CD4-positive, alpha-beta T cell treated with Interleukin-4 for 4 hours (primary cell): ENCODE measurements at places on chromosomes 1 and 21.

GRCh38 chr1:58850636-58851035 is 66.8 kb upstream of the JUN start:
- no peak for DNase-seq

GRCh38 chr1:84876353-84876752 is 16.7 kb downstream of the LPAR3 start:
- DNase-seq, result peak; percentile 29

DNA sequence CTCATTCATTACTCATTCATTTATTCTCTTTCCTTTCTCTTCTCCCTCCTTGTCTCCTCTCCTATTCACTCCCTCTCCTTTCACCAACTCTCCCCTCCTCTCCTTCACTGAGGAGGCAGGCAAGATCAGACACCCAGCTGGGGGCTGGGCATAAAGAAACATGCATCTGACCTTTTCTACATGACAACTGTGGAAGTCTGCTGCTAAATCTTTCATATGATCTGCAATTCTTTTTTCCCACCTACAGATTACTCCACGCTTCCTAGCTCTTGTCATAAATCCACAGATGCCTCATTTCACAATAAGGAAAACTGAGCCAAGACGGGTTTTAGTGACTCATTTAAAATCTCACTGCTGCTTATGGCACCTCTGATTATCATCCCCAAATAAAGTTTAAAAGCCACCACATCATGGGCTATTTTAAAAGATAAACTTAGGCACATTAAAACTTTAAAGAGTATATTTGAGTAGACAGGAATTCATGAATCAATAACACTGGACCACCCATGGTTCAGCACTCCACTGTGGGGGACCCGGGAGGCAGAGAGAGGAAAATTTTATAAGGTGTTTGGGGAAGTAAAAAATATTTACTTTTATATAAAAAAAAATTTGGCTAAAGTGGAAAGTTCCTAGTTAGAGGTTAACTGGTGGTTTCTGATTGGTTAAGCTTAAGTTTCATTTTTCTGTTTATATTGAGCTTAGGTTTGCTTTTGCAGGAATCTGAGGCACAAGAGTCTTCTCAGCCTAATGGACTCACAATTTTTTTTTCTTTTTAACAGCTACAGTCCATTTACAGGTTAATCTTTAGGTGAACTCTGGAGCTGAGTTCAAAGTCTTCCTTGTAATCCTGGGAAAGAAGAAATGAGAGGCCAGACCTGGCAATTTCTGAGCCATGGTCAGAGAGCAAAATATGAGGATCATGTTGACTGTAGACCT is 55.8 kb upstream of the DNAH14 start:
- no peak for DNase-seq

DNA sequence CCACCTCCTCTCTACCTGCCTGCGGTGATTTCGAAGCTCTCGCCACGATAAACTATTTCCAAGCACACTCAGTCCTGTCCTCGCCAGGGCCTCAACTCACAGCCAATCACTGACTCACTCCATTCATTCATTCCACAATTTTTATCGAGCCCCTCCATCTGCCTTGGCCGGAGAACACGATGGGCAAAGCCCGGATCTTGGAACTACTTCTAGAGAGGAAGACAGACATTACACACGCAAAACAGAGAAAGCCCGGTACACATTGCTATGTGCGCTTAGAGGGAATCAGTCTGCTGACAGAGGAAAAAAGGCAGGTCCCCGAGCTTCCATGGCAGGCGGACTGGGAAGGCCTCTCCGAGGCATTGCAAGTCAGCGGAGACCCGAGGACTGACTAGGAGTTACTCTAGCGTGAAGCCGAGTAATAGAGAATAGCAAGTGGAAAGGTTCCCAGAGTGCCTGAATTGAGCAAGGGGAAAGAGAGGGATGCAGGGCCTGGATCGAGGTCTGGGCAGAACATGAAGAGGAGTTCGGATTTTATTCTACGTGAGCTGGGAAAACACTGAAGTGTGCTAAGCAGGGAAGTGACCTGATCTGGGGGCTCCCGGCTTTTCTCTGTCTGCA is 54.2 kb upstream of the DNAJC6 start:
- DNase-seq, result no peak

- DNase-seq, result no peak
These were observed 32.7 kb downstream of the TTC39A start for GRCh38 chr1:51297401-51298321.

DNA sequence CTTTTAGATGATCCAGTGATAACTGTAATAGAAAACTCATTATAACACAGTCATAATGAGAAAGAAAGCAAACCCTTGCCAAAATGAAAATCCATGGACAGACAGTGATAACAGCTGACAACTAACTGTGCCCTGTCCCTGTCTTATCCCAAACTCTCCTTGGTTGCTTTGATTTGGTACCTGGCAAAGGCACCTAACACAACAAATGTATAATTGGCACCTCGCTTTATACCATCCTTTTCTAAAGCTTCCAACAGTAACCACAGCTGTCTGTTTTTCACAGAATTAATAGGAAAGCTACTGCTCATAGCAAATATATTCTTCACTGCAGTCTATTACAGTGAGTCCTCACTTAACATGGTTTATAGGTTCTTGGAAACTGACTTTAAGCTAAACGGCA is 118.4 kb upstream of the KRTAP19-8 start:
- DNase-seq, result no peak

- no peak for DNase-seq
These were observed 79.7 kb downstream of the RUNX3 start for GRCh38 chr1:24850328-24850920.
